ENCODE measurements at places on chromosomes 5 and 9. TPM values are rescaled to one million over a fixed set of nuclear protein-coding genes. Genes with fewer than 3 reads are reported as not detected.

DNA sequence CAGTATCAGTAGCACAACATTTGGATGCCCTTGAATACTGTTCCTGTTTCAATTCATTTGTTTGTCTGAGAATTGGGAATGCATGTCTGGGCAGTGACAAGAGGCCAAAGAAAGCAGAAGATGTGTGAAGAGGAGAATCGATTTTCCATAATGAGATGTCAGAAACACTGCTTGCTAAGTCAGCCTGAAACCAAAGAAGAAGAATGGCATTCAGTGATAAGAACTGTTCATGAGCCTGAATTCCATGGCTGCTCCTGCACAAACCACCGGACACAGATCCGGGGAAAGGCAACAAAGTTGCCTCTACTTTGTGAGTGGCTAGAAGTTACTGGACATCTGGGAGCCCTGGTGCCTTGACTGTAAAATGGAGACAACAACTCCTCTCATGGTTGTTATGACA is 207.2 kb upstream of the RASEF start:
- DNase-seq, result no peak

The PTGES gene
- 27.4 TPM for total RNA-seq

DNA sequence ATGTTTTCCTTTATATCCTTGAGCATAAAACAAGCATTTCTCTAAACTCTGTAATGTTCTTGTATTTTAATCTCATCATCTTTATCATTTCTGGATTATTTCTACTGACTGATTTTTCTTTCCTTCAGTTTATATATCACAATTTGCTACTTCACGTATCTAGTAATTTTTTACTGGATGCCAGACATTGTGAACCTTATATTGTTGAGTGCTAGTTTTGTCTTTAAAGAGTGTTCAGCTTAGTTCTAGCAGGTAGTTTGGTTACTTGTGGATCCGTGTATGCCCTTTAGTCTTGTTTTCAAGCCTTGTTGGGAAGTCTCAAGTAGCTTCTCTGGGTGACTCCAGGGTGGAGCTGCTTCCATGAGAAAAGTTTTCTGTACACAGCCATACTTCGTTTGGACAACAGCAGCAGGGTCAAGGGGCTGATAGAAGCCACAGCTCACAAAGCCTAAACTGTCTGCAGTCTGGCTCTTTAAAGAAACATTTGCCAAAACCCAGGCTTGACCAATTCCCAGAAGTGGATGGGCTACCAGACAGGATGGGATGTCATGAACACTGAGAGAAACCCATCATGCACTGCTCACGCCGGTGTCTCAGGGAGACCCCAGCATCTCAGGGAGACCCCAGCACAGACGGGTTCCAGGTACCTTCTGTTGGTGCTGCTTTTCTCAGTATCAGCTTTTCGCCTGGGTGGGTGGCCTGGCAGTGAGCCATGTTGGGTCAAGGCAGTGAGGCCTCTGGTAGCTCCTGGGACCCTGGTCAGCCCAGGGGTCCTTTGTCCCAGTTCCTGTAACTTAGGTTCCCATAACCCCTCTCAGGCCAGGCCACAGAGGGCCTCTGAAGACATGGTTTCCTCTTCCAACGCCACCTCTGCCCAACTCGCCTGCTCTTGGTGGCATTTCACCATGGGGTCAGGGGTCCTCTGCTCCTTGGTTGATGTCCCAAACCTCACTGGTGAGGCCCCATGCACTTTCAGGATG is 29.1 kb downstream of the TRIP13 start:
- no peak for DNase-seq

- DNase-seq, result no peak
These were observed 1.6 kb downstream of the ANXA2R start for GRCh38 chr5:43038496-43038989.

- DNase-seq, result no peak
These were observed 76.6 kb upstream of the PRRC1 start for GRCh38 chr5:127440831-127441230.

- no peak for DNase-seq
These were observed 49.4 kb downstream of the SLC22A5 start for GRCh38 chr5:132418881-132419280.

DNA sequence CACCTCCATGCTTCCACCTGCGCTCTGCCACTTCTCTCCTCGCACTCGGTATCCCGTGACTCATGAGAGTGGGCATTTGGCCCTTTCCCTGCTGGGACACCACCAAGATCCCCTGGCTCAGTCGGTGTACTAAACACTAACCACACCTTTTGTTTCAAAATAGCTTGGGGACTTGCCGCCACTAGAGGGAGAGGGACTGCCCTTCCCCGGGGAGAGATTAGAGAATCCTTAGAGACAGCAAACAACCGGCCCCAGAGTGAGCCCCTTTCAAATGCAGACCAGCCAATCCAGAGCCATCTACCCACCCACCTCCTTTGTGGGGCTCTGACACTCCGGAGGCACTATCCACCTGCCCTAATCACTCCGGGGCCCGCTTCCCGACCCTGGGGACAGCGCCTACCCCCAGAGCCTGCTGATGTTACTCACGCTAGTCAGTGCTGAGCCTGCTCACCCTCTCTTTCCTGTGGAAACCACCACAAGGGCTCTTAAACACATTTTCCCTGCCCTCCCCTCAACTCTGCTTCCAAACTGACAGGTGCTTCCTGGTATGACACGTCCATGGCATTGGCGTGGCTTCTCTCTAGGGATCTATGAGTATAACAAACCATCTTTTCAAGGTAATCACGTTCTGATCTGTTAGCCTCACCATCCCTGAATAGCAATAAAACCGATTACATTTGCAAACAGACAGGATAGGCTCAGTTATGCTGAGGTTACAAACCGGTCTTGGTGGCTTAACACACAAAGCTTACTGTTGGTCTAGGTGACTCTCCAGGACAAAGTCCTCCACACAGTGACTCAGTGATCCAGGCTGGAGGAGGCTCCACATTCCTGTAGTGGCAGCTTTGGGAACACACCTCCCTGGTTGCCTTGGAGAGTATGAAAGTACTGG is 180.1 kb upstream of the MVB12B start:
- peak; percentile 20 for DNase-seq

GRCh38 chr9:34927061-34927460 is 31.0 kb upstream of the PHF24 start:
- DNase-seq, result no peak

DNA sequence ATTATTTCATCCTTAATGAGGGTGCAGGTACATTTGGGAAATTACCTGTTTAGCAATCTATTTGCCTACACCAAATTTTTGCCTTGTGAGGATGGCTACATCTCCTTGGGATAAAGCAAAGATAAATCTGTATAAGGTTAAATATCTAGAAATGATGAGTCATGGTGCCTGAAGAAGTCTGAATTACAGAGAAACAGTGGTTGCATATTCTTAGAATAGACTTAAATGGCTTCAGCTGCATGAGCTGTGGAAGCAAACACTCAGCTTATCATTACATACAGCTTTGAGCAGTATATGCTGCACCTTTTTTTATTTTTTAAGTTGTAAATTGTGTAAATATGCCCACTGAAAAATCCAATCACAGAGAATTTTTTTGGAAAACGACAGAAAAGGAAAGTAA is 153.5 kb downstream of the RAPGEF6 start:
- DNase-seq, result no peak

The MEIKIN gene
- not detected for total RNA-seq

- no peak for DNase-seq
These were observed 11.8 kb upstream of the EFNA5 start for GRCh38 chr5:107682533-107682932.

- DNase-seq, result no peak
These were observed 205.9 kb downstream of the ANXA1 start for GRCh38 chr9:73357607-73358006.

The SPINK4 gene
- total RNA-seq, result not detected

GRCh38 chr5:135149956-135150723 is 116.1 kb upstream of the PITX1 start:
- DNase-seq, result no peak

DNA sequence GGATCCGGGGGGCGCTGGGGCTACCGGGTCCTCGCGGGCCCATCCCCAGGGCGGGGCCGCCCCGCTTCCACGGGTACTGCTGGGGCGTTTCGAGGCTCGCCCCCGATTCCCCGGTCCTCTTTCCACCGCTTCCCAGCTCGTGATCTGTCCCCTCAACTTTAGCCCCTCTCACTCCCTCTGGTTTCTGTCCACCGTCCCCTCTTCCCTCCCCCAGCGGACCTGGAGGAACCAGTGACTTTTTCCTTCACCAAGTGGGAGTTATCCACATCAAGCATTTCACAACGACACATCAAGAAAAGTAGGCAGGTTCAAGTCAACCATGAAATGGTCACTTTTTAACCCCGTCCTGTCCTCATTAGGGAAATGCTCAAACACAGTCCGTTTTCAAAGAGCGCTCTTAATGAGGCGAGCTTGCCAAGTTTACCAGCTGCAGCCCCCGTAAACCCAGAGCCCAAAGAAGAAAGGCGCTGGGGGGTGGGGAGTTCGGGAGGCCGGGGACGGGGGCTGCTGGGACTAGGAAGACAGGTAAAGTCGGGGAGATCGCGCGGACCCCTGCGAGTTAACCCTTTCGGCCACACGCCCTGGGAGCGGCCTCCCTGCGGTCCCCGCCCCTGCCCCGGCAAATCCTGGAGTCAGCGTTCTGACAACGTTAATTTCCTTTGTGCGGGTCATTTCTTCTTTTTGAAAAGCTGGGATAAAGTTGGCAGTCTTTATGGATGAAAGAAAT is 2.1 kb upstream of the NFIB start:
- DNase-seq, result no peak

GRCh38 chr9:123120953-123121352 is 87.5 kb downstream of the GPR21 start:
- no peak for DNase-seq

GRCh38 chr5:98103807-98104206 is 669.7 kb upstream of the RGMB start:
- no peak for DNase-seq

The PCDHGB2 gene
- 1.8 TPM for total RNA-seq

GRCh38 chr5:103724271-103724670 is 161.7 kb upstream of the NUDT12 start:
- DNase-seq, result no peak

The UNC13B gene
- 7.2 TPM for total RNA-seq

The ORM1 gene
- total RNA-seq, result not detected

The TRPM6 gene
- total RNA-seq, result 1.4 TPM

- no peak for DNase-seq
These were observed 90.5 kb upstream of the AGXT2 start for GRCh38 chr5:35138232-35138631.

All from NCI-H460 (cell line).